ENCODE measurements at places on chromosomes 2 and 18. TPM values are rescaled to one million over a fixed set of nuclear protein-coding genes. Genes with fewer than 3 reads are reported as not detected.

Gene BCL2
- total RNA-seq: 1.2 TPM

GRCh38 chr2:113807721-113808120 is 51.3 kb upstream of the SLC35F5 start:
- no peak for DNase-seq
- no peaks in the 10 kb centered on the region for H3K4me1 ChIP-seq
- no peak overlapping the region for H3K27ac ChIP-seq

DNA sequence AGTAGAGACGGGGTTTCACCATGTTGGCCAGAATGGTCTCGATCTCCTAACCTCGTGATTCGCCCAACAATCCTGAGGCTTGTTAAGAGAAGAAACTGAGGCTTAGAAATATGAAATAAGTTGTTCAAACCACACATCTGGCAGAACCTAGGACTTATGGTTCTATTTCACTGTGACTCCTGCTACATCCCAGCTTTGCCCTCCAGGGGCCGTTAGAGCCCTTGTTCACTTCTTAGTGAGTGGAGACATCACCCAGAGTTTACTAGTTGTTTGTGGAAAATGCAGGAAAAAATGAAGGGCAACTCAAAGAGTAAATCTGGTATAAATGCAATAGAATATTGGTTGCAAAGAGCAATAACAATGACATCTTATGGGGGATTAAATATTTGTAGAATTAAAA is 43.9 kb downstream of the MARCHF4 start:
- DNase-seq: no peak
- H3K36me3 ChIP-seq: no peaks in the 10 kb centered on the region
- no peaks in the 10 kb centered on the region for H3K4me1 ChIP-seq
- H3K4me3 ChIP-seq: no peak overlapping the region
- H3K27ac ChIP-seq: no peak overlapping the region

GRCh38 chr2:240387669-240388358 is 47.6 kb upstream of the GPC1 start:
- DNase-seq: peak; percentile 70
- peaks cover 24% of the 10 kb centered on the region for H3K4me1 ChIP-seq
- no peak overlapping the region for H3K4me3 ChIP-seq
- no peaks in the 10 kb centered on the region for H3K36me3 ChIP-seq

Gene CCDC178
- not detected for total RNA-seq

Gene MOGAT1
- not detected for total RNA-seq

Gene TMEM131
- 20.4 TPM for total RNA-seq
